NCI-H187 treated with DMSO at 0.1 percent for 48 hours (cell line): ENCODE measurements at places on chromosomes 2 and 18.

DNA sequence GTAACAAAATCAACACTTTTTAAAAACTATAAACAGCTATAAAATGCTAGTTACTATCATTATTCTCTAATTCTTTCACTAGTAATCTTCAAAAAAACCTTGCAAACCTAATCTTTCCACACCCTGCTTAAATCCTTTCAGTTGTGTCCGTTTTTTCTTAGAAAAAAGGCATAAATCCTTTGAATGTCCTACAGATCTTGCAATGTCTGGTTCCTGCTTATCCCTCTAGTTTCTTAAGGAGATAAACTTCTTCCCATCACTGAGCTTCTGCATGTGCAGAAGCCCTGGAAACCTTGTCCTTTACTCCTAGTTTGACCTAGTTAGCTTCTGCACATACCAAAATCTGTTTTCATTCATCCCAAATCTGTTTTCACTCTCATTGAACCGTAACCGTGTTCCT lies 1.3 kb upstream of the PNO1 start:
- no peak for DNase-seq

GRCh38 chr2:56021136-56021474 lies 97.5 kb upstream of the EFEMP1 start:
- DNase-seq: no peak

DNA sequence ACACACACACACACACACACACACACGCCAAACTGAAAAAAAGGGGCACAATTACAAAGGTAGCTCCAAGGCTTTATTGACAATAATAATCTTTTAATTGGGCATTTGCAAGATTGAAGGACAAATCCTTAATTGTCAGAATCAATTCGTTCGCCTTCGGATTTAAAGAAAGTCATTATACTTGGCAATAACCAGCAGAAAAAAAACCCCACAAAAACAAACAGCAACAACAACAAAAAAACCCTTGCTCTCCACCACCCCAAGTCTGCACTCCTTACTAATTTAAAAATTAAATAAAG lies 1.8 kb upstream of the HOXD8 start:
- DNase-seq: no peak

- no peak for DNase-seq
These were observed 3.8 kb downstream of the CD28 start for GRCh38 chr2:203710226-203710625.

DNA sequence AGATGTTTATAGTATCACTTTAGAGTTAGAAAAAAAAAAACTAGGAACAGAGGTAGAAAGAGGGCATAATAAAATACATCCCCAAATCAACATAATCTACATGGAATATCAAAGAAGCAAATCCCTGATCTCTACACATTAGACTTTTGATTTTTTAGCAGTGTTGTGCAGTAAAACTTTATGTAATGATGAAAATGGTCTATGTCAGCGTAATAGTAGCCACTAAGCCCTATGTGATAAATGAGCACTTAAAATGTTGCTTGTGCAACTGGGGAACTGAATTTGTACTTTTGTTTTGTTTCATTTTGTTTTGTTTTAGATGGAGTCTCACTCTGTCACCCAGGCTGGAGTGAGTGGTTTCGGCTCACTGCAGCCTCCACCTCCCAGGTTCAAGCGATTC lies 36.3 kb downstream of the LNPK start:
- no peak for DNase-seq
